Naive thymus-derived CD4-positive, alpha-beta T cell (primary cell): ENCODE measurements at places on chromosomes 2 and 18. TPM values are rescaled to one million over a fixed set of nuclear protein-coding genes. Genes with fewer than 3 reads are reported as not detected.

The FBXO41 gene
- 17.7 TPM for total RNA-seq

The CYRIA gene
- 0.16 TPM for total RNA-seq

The FAM210A gene
- total RNA-seq: 6.4 TPM

The CLEC4F gene
- total RNA-seq: not detected in 2 replicates

The TMEM182 gene
- total RNA-seq: 5.8 TPM

The BBS5 gene
- 2.3 TPM for total RNA-seq

- no peak for DNase-seq
Measured at GRCh38 chr2:195735347-195735746, 78.3 kb downstream of the SLC39A10 start.

DNA sequence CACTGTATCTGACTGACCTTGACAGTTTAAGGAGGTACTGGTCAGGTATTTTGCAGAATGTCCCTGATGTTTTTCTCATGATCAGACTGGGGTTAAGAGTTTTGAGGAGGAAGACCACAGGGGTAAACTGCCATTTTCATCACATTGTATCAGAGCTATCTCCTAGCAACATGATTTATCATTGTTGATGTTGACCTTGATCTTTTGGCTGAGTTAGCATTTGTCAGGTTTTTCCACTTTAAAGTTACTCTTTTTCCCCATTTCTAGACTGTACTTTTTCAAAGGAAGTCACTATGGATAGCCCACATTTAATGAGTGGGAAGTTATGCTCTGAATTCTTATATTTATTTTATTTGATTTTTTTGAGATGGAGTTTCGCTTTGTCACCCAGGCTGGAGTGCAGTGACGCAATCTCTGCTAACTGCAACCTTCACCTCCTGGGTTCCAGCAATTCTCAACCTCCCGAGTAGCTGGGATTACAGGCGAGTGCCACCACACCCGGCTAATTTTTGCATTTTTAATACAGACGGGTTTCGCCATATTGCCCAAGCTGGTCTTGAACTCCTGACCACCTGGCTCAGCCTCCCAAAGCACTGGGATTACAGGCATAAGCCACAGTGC, 17.7 kb upstream of the SLC39A10 start:
- no peak for DNase-seq

DNA sequence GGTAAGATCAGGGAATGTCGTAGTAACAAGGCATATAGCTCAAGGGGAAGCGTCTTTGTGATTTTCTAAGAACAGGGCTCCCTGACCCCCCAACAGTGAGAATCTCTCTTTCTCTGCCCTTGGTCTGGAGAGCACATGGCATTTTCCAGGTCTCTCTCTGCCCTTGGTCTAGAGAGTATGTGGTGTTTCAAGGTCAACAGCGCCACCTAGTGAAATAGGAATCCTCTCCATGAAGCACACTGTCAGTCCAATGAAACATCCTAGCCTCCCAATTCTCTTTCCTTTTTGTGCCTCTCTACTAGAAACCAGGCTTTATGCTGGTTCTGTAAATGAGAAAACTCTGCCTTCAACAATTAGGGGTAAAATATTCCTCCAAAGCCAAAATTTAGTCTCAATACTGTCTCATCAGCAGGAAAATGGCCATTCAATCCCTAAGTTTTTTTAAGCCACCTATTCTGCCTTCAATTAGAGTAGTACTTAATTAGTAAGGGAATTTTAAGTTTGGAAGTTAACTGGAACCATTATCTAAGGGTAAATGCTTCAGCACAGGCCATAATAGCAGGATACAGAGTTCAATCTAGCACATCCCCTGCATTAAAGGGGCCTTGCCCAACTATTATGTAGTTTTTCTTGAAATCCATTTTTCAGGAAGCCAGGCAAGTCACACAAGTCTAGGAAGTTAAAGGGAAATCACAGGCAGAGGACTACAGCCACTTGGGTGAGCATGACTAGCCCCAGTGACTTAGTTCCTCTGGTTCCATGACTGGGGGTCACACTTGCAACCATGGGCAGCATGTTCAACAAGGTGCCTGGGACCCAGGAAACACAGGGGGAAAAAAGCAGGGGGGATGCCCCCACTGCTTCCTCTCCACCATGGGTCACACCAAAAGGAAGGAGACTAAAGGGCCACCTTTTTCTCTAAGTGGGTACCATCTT, 12.4 kb downstream of the DYM start:
- peak; percentile 40 for DNase-seq

DNA sequence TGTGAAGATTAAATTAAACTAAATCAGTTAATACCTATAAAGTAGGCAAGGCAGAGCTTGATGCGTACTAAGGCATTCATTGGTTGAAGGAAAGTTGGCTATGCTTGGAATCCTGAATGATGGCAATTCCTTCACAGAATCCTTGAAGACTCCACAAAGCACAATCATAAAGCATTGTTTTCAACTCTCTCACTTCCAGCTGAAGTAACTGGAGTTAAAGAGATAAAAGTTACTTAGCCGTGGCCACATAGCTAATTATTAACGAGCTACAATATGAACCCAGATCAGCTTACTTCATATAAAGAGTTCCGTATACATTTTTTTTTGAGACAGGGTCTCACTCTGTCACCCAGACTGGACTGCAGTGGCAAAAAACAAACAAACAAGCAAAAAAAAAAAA, 483.9 kb upstream of the DDX18 start:
- DNase-seq: no peak

DNA sequence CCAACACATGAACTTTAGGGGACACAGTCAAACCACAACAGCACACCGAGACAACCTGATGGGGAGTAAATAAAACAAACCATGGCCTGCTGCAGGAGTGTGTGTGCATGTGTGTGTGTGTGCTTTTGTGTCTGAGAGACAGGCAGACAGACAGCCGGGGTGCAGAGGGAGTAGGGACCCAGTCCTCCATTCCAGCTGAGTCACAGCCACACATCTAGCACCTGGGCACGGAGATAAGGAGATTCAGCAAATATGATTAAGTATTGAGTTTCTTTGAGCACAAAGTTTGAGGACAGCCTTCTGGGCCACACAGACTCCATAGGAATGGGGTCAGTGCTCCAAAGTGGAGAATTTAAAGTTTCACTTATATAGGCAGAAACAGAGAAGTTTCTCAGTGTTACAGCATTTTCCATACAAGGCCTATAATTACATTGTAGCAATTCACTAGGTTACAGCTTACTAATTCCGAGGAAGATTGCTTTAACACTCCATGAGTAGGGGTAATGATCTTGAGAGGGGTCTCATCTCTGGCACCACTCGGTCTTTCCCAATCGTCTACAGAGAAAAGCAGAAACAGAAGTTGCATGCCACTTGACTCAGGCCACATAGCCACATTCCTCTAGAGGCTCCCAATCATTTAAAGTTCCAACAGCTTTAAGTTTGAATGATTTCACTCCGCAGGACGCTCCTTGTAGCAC, 30.8 kb upstream of the PRLH start:
- DNase-seq: no peak

GRCh38 chr2:211996857-211997256, 541.7 kb downstream of the ERBB4 start:
- DNase-seq: no peak

DNA sequence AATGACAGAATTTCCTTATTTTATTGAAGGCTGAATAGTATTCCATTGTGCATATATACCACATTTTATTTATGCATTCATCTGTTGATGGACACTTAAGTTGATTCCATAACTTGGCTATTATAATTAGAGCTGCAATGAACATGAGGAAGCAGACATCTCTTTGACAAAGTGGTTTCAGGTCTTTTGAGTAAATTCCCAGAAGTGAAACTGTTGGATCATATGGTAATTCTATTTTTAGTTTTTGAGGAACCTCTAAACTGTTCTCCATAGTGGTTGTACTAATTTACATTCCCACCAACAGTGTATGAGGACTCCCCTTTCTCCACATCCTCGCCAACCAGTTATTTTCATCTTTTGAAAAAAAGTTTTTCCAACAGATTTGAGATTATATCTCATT, 77.5 kb downstream of the TMEM200C start:
- DNase-seq: no peak

DNA sequence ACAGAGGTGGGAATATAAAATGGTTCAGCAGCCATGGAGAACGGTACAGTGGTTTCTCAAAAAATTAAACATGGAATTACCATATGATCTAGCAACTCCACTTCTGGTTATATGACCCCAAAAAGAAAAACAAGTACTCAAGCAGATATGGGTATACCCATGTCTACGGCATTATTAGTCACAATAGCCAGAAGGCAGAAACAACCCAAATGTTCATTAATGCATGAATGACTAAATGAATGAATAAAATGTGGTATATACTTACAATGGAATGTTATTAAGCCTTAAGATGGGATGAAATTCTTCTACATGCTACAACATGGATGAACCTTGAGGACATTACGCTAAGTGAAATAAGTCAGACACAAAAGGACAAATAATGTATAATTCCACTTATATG, 266.8 kb upstream of the FBXO11 start:
- no peak for DNase-seq

DNA sequence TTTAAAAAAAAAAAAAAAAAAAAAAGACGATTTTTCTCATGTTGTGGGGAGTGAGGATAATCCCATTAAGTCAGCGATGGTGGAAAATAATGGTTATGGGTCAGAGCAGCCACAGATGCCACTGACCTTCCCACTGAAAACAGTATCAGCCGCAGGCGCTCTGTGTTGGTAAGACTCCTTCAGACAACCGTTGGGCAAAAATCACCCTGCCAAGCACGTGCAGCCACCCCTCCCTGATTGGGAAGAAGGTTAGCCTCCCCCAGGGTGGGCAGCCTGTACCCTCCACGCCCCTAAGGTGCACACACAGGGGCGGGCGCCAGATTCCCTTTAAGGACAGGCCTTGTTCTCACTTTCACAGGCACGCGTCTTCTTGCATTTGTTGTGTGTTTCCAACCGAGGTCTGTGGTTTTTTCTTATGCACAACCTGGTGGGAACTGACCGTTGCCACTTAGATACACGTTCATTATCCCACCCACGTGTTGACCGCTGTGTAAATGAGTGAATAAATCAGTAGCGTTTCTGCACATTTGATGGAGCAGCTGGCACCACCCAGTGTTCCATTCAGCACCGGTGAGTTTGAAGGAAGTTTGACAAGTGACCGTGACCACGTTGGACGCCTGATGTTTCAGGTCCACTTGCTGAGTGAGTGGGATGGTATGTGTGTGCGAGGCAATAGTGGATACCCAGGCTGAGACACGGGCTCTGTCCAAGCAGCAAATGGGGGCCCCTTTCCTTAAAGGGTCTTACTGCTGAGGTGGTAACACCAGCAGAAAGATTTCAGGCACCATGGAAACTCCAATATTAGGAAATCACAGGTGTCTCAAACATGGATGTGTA, 197.8 kb downstream of the GBX2 start:
- DNase-seq: no peak

DNA sequence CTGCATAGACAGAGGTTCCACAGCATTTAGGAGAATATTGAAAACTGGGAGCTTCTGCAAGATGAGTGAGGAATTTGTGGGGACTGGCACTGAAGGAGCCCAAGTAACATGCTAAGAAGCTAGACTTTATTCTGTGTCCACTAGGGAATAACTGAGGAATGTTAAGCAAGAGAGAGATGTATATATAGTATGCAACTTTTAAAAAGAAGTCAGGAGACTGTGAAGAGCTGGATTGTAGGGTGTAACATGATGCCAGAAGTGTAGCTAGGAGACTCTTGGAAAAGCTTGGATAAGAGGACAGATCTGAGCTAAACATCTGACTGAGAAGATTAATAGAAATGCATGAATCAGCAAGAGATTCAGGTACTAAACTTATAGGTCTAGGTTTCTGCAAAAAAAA, 270.6 kb upstream of the MMADHC start:
- DNase-seq: no peak

GRCh38 chr2:18046017-18046416, 167.6 kb downstream of the KCNS3 start:
- no peak for DNase-seq

DNA sequence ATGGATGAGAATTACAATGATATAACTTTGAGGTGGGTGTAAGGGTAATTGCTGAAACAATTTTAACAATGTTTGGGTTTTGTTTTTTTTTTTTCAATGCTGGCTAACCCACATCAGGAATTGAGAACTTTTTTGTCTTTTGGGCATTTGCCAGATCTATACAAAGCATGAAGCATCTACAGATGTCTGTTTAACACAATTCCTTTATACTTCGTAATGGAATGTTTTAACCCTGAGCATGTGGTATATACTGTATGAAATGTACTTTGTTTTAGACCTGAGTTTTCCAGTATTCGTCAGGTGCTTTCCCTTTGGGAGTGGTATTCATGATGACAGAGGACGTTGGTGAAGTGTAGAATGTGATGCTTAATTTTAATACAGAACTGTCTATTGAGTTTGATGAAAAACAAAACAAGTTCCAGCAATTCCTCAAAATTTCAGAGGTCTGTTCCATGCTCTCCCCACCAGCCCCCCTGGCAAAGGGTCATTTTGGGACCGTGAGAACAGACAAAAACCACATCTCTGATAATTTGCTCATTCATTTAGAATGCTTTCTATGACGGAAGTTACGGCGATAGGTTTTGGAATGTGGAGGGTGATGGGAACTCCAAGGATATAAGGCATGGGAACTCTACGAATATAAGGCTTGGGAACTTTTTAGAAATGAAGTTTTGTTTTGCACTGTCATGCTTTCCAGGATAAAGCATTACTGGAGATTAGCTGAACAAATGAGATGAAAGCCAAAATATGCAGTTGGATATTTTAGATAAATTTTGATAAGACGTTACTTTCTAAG, 14.1 kb downstream of the LIMS1 start:
- no peak for DNase-seq

GRCh38 chr2:160328811-160329527, 128.9 kb upstream of the ITGB6 start:
- no peak for DNase-seq

DNA sequence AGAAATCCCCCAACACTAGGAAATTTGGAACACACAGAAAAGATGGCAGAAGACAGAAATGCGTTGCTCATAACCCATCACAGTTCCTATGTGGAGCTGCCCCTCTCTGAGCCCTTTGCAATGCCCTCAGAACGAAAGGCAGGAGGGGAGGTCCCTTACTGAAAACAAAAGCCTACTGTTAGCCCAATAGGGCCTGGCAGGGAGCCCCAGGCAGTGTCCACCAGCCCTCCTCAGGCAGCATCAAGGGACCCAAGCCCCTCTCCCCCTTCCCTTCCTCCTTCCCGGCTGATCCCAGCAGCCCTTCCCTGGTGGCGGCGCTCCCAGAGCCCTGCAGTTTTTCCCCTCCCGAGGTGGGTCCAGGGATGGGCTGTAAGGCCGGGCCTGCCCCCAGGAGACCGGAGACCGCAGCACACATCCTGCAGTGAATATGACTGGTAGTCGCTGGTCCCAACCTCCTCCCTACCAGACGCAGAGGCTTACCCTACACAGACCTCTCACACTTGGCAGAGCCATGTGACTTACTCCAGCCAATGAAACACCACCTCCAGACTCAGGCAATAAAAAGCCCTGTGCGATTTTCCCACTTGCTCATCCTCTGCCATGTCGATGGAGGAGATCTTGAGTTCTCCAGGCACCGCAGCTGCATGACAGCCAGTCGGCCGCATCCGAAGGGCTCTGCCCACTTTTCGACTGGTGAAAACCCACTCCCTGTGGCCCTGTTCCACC, 19.4 kb upstream of the DUSP2 start:
- peak; percentile 40 for DNase-seq

GRCh38 chr2:55163274-55163721, 68.8 kb downstream of the CLHC1 start:
- no peak for DNase-seq
